ENCODE measurements at places on chromosomes 7 and 10.

- DNase-seq, result no peak
Observed at GRCh38 chr7:92953657-92954056, 117.3 kb upstream of the CDK6 start.

DNA sequence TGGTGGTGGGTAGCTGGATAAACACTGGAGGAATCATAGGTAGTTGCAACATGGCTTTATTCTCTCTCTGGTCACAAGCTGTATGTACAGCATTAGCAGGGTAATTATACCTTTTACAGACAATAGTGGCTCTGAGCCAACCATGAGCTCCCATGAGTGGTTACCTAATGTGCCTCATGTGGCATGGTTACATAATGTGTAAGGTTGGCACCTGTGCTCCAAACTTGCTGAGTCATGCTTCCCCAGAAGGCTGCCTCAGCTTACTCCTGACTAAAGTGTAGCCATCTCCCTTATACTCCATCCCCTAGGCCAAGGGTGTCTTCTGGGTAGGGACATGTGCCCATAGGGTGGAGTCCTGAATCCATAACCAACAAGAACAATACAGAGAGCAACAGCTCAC is 345.3 kb upstream of the SEMA3C start:
- no peak for DNase-seq

DNA sequence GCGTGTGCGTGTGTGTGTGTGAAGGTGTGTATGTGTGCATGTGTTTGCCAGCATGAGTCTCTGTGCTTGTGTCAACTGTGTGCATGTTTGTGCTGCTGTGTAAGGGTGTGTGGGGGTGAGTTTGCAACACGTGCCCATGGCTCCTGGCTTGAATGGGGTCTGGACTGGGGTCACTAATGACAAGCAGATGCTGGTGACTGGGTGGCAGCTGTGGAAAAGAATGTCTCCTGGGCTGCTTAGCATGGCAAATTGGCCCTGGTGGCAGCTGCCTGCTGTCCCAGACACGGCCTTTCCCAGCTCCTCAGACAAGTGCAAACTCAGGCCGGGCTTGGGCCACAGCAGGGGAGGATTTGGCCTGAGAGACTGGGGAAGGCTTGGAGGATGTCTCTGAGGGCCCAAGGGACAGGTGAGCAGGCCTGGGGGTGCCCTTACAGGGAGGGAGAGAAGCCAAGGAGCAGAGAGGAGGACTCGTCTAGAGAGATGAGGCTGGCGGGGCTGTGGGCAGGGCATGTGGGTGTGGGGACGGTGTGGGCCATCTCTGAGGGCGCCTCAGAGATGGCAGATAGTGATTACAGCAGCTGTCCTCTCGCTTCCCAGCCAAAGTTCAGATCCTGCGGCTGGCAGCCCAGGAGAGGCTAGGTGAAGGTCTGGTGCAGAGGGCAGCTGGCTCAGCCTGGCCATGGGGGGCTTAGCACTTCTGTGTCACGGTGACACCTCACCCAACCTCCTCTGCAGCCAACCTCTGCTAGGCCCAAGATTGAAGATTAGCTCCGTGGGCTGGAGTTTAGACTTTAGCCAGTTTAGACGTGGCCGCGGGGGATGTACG is 1.5 kb downstream of the AQP1 start:
- no peak for DNase-seq

DNA sequence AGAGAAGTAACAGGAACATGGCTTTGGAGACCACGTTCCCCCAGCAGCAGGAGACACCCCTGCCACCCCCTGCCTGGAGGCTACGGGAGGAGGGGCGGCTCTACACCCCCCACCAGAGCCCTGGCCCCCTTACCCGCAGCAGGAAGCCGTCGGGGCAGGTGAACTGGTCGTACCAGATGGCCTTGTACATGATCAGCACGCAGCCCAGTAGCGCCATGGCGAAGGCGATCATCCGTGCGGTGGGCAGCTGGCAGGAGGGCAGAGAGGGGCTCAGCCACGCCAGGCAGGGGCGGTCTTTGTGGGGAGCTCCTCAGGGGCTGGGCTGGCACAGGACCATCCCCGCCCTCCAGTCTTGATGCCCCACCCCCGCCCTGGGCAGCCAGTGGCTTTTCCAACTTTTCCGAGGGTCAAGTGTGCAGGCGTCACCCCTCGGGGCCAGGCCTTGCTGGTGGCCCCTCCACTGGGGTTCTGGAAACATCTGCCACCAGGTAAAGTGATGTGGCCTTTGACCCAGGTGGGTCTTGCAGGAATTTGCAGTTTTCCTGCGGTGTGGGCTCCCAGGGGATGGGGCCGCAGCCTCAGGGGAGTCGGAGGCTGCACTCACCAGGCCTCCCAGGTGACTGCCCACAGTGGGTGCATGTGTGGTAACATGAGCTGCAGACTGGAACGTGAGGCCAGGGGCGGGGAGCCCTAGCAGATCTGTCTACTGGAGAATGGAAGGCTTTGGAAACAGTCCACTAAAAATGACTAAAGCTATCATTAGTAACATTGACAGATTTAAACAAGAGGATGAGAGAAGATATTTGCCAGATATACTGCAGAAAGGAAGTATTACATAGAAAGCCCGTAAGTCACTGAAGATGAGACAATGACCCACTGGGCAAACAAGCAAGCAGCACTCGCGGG is 9.7 kb downstream of the CALY start:
- no peak for DNase-seq

DNA sequence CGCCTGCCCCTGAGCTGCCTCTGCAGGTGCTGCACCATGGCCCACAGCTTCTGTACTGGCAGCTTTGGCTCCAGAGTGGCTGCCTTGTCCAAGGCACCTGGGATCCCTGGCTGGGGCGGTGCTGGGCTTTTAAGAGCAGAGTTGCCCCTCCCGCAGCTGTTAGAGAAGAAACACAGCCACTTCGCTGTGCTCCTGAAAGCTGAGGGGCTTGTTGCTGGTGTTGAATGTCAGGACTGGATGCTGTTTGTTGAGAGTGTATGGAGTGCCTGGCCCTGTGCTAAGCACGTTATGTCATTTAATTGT is 6.2 kb downstream of the FAM241B start:
- no peak for DNase-seq

Measured in stimulated activated CD4-positive, alpha-beta T cell treated with anti-CD3 and anti-CD28 coated beads, Interleukin-1b, Interleukin-23, amount 100 ng/mL, for 4 hours (primary cell).